ENCODE measurements at places on chromosomes 12 and 14. TPM values are rescaled to one million over a fixed set of nuclear protein-coding genes. Genes with fewer than 3 reads are reported as not detected.

DNA sequence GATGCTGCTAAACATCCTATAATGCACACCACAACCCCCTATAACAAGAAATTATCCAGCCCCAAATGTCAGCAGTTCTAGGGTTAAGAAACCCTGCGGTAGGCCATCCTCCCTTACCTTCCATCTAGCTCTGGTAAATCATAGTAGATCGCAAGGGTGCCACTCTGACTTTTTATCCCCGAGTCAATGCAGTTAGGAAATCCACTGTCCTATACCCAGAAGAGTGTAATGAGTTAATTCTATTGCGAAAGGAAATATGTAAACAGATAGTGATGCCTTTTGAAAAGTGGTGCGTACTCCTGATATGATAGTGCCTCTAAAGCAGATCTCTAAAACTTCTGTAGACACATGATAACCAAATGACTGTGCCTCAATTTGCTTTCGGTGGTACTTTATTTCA lies 29.8 kb downstream of the SCFD1 start:
- no peak overlapping the region for H3K27ac ChIP-seq
- no peak for DNase-seq
- H3K27me3 ChIP-seq = no peaks in the 10 kb centered on the region
- no peak overlapping the region for H3K4me3 ChIP-seq

DNA sequence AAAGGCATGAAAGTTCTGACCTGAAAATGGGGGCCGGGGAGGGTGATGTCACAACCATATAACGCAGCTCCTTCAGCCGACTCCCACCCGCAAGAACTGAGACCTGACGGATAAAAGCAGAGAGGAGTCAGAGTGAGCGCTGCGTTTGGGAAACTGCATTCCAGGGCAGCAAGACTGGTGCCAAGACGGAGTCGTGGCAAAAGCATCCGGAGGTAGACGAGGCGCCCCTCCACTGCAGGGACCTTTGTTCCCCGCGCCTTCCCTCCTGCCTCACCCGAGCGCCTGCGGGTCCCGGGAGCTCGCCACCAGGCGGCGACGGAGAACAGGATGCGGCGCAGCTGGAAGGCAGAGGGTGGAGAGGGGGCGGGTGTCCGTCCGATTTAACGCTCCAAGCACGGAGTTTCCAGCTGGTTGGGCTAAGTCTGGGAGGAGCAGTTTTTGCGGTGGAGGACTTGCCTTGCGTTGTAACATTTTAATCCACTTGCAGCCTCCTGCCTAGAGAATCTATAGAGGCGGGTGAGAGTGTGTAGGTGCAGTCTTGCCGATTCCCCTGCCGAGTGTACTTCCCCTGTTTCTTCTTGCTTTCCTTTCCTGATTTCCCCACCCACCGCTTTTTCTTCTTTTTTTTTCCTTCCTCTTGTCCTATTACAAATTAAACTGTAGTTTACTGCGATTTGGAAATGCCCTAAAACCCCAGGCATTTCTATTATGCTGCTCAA lies 1.2 kb upstream of the CPNE8 start:
- peak; percentile 84 for DNase-seq
- peak overlapping the region; percentile 70 for H3K4me3 ChIP-seq
- peak overlapping the region; percentile 11 for H3K27ac ChIP-seq

OR6C68 gene
- total RNA-seq = not detected

DNA sequence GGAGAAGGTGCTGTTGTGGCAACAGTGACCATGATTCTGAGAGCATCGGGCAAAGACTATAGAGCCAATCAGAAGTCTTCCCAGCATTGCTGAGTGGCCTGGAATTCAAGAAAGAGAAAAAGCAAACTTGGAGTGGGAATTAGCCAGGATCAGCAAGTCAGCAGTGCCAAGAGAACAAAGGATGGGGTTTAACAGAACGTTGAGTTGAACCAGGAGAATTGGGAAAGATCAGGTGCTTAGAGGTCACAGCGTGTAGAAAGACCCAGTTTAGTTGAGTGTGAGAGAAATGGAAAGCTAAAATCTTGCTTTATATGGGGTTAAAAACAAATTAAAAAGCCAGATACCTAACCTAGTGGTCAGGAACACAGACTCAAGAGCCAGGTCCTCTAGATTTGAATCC lies 90.5 kb upstream of the DNM1L start:
- no peak overlapping the region for H3K4me3 ChIP-seq
- no peaks in the 10 kb centered on the region for H3K27me3 ChIP-seq
- DNase-seq = no peak
- no peak overlapping the region for H3K27ac ChIP-seq

- H3K27ac ChIP-seq = no peak overlapping the region
- DNase-seq = peak; percentile 14
- H3K36me3 ChIP-seq = no peaks in the 10 kb centered on the region
- no peak overlapping the region for H3K4me3 ChIP-seq
- H3K27me3 ChIP-seq = no peaks in the 10 kb centered on the region
These were observed 87.7 kb downstream of the PELI2 start for GRCh38 chr14:56205881-56206280.

- DNase-seq = no peak
- no peaks in the 10 kb centered on the region for H3K36me3 ChIP-seq
- H3K4me1 ChIP-seq = no peaks in the 10 kb centered on the region
- no peak overlapping the region for H3K27ac ChIP-seq
These were observed 17.8 kb upstream of the CIT start for GRCh38 chr12:119894916-119895315.

- H3K27me3 ChIP-seq = no peaks in the 10 kb centered on the region
- no peak overlapping the region for H3K27ac ChIP-seq
- H3K4me1 ChIP-seq = no peaks in the 10 kb centered on the region
- DNase-seq = no peak
- H3K36me3 ChIP-seq = no peaks in the 10 kb centered on the region
These were observed 204.6 kb downstream of the BTG1 start for GRCh38 chr12:91940826-91941570.

GRCh38 chr12:53700567-53700966 lies 24.7 kb upstream of the ATP5MC2 start:
- peaks cover 56% of the 10 kb centered on the region for H3K27me3 ChIP-seq
- DNase-seq = no peak
- no peaks in the 10 kb centered on the region for H3K36me3 ChIP-seq
- H3K27ac ChIP-seq = no peak overlapping the region
- H3K4me1 ChIP-seq = peaks cover 3% of the 10 kb centered on the region
